ENCODE measurements at places on chromosomes 13 and 19.

DNA sequence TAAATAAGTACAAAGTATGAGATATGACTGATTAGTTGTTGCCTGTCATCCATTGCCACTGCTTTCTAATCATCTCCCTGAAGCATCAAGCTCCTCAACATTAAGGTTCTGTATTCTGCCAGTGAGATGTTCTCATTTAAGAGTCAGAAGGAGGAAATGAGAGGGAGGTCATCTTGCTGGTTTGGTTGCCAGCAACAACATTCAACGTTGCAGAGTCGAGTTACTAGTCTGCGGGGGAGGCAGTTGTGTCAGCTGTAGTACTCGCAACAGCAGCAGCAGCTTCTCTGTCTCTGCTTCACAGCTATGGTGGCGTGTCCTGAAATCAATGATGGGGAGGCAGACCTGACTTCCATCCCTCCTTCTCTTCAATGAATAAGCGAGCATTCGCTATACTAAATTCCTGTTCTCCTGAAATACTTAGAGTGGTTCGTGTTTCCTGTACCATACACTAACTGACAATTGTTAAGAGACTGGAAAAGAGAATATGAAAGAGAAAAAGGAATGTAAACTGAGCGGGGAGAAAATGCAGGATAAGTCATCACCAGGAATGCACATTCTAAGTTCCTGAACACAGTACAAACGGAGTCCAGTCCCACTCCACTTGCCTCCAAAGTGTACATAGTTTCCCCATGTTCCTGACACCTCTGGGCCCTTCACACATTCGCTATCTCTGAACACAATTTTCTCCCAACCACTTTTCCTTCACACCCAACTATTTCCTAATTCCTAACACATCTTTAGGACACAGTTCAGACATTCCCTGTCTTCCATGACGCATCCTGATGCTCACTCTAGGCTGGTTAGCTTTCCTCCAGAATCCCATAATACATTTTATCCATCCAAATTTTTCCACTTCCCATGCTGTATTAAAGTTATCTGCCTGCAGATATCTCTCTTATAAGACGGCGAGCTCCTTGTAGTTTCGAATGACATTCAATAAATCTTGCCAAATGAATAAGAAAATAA lies 263.0 kb downstream of the KLF12 start:
- DNase-seq = no peak

GRCh38 chr13:30789166-30789862 lies 54.0 kb downstream of the ALOX5AP start:
- peak; percentile 52 for DNase-seq

- DNase-seq = no peak
Measured at GRCh38 chr13:96426167-96426566, 336.3 kb downstream of the HS6ST3 start.

- no peak for DNase-seq
Measured at GRCh38 chr13:54593504-54593903, 1564.9 kb downstream of the OLFM4 start.

DNA sequence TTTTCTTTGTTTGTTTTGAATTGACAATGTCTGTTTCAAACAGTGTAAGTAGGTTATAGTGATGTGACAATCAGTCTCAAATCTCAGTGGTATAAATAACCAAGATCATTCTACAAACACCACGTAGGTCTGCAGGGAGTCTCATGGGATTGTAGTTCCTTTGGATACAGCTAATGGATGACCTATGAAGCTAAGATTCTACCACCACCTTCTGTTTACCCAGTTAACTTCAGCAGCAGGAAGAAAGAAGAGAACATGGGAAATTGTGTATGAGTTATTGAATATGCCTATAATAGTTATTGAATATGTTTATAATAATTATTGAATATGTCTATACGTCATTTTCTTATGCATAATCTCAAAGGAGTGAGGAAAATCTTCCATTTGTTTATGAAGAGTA lies 63.9 kb upstream of the SLITRK5 start:
- no peak for DNase-seq

GRCh38 chr19:40147693-40148347 lies 43.4 kb upstream of the MAP3K10 start:
- no peak for DNase-seq

GRCh38 chr19:18432275-18433014 lies 5.5 kb downstream of the ISYNA1 start:
- no peak for DNase-seq

DNA sequence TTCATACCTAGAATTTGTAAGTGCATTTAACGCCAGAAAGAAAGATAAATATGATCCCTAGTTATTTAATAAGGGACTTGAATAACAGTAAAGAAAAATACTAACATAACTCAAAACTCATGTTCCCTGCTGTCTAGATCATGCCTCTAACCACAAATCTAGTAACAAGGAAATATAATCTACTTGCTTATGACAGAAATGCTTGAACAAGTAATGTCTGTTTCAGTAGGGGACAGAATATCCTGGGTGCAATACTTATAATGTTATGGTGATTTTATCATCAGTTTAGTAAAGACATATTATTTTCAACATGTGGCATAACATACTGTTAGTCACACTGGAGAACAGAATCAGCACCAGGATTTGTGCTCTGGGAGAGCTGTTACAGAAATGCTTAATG lies 861.9 kb upstream of the SLITRK1 start:
- DNase-seq = no peak

DNA sequence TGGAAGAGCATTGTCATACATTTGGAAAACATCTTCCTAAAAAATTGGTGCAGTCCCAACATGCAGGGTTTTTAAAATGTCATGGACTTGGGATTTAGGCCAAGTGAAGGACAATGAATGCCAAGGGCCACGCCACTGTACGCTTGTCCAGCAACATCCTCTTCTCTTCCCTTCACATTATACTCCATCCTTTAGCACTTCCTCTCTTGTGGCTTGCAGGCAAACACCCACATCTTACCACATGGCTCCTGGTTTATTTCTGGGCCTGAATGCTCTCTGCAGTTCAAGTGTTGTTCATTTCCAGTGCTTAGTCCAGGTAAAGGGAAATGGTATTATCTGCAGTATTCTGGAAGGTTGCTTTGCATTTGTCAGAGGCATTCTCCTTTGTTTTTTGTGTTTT lies 45.0 kb downstream of the CBY2 start:
- no peak for DNase-seq

DNA sequence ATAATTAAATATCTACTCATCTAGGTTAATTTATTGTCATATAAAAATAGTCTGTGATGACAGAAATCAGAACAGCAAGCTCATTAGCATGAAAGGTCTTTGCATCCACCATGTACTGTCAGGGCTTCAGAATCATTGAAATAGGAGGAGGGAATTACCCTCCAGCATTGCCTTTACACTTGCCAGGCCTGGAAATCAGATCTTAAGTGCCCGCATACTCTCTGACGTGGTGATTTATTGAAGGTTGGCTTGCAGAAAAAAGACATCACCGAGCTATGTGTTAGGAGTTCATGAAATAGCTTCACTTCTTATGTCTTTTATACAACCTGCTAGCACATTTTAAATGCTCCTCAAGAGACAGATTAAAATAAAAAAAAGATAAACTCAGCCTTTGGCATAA lies 661.7 kb upstream of the SLITRK1 start:
- no peak for DNase-seq

- no peak for DNase-seq
Measured at GRCh38 chr13:101415358-101416174, 742 bp downstream of the NALCN start.

DNA sequence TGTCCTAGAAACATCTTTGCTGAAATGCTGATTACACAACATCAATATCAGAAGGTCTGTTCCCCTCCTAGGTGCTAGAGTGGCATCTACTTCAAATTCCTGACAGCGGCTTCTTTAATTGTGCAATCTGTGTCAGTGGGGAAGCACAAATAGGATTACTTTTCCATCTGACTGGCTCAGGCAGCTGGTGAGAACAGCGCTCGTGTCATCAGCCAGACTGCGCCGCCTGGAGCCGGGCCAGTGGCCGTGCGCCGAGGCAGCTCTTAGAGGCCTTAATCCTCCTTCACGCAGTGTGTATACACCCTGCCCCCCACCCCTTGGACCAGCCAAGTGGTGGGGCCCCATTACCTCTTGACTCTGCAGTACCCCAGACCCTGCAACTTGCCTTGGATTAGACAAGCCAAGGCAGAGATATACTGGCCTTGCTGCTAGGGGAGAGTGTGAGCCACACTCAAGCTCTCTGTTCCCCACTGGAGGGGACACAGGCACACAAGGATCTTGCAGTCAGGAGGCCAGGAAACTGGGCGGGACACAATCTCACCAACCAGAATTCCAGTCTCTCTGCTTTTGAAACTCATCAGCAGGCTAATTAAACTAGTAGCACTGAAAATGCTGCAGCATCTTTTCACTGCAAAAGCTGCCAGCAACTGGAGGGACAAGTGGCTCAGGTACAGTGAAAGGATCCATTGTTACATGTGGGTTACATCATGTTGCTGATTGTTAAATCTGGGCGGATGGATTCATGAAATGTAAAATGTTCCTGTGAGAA lies 48.9 kb upstream of the EPHX3 start:
- no peak for DNase-seq

DNA sequence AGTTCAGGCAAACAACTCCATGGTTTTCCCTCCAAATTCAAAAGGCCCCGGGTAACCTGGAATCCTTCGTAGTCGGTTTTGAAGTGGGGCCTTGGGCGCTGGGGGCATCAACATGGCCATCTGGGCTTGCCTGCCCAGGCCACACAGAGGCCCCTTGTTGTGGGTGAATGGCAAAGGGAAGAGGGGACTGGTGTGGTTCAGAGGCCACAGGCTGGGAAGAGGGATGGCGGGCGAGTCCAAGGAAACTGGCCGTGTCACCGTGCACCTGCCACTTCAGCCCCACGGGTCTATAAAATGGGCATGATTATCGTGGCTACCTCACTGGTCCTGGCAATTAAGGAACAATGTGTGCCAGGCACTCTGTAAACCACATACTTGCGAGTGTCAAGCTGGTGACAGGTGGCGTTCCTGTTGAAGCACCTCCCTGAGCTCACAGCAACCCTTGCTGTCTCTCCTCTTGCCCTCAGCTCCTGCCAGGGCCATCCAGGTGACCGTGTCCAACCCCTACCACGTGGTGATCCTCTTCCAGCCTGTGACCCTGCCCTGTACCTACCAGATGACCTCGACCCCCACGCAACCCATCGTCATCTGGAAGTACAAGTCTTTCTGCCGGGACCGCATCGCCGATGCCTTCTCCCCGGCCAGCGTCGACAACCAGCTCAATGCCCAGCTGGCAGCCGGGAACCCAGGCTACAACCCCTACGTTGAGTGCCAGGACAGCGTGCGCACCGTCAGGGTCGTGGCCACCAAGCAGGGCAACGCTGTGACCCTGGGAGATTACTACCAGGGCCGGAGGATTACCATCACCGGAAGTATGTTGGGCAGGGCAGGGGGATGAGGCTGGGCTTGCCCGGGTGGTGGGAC lies 1.3 kb downstream of the LSR start:
- DNase-seq = peak; percentile 8

GRCh38 chr13:25738342-25739196 lies 313.2 kb downstream of the SHISA2 start:
- no peak for DNase-seq

DNA sequence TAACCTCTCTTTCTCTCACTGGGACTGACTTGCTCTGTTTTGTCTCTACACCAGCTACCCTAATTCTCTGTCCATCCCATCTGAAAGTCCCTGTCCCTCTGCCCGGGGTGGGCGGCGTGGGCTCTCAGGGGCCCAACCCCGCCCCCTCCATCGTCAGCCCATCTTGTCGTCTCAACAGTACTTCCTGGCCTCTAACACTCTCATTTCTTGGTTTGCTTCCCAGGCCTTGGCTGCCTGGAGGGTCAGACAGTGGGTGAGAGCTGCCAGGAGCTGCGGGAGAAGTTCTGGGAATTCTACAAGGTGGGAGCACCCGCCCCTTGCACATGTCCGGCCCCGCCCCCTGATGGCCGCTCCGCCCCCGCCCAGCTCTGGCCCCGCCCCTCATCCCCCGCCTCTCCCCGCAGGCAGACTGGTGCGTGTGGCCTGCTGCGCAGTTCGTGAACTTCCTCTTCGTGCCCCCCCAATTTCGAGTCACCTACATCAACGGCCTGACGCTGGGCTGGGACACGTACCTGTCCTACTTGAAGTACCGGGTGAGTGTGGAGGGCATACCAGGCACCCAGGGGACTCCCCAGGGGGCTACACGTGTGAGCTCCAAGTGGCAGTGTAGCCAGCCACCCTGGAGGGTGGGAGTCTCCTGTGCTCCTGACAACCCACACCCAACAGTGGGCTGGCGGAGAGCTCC lies 1.7 kb downstream of the MPV17L2 start:
- DNase-seq = peak; percentile 58

DNA sequence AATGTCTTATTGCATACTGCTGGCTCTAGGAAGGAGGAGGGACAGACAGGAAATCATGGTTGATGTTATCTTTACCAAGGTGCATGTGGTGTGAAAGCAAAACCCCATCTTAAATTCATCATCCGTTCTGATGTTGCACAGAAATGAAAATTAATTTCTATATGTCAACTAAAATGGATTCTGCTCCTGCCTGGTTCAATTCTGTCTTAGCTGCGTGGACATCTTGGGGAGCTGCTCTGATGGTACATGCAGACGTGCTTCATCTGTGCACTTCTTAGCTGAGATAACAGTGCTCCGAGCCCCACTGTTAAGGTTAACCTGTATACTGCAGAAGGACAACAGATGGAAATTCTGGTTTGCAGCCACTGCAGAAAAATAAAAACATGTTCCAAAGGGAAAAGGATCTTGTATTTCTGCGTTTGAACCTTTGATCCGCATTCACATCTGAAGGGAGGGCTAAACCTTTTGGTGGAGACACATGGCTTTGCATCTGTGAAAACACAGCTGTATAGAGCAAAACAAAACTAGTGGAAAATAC lies 155.6 kb downstream of the TM9SF2 start:
- no peak for DNase-seq

GRCh38 chr13:25961294-25961693 lies 90.5 kb downstream of the SHISA2 start:
- DNase-seq = no peak

- DNase-seq = no peak
Measured at GRCh38 chr13:75454497-75454896, 27.5 kb downstream of the TBC1D4 start.

DNA sequence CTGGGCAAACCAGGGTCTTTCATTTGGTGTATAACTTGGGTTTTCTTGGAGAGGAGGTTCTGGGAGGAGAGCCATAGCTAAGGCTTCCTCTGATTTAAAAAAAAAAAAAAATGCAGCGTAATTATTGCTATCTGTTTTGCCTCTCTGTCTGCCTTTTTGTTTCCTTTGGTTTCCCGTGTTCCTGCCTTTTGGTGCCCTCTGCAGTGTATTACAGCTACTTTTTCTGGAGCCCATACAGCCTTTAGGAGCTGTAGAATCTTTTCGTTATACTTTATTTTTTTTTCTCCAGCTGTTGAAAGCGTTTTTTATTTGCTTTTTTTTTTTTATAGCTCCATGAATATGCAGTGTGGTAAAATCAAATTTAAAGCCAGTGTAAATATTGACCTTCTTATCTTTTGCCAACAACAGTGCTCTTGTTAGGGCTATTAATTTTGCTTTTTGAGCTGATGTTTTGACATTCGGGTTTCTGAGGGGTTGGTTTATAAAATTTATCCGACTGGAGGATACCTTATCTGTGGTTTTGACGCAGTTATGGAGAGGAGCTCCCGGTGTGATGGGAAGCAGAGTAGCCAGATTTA lies 38.1 kb downstream of the ZNF493 start:
- DNase-seq = no peak

All from GM10248 (cell line).